NCI-H345 (cell line): ENCODE measurements at places on chromosomes 7 and 10.
A peak's percentile ranks its signal among the peaks of the same experiment; 100 is the strongest.

- no peak for DNase-seq
Observed at GRCh38 chr7:4054158-4054557, 627.9 kb upstream of the FOXK1 start.

- no peak for DNase-seq
Observed at GRCh38 chr7:41162612-41163011, 540.3 kb downstream of the INHBA start.

- DNase-seq, result no peak
Observed at GRCh38 chr10:132992433-132993215, 50.3 kb upstream of the CFAP46 start.

GRCh38 chr7:28093623-28094232 lies 86.9 kb downstream of the JAZF1 start:
- DNase-seq, result peak; percentile 28

DNA sequence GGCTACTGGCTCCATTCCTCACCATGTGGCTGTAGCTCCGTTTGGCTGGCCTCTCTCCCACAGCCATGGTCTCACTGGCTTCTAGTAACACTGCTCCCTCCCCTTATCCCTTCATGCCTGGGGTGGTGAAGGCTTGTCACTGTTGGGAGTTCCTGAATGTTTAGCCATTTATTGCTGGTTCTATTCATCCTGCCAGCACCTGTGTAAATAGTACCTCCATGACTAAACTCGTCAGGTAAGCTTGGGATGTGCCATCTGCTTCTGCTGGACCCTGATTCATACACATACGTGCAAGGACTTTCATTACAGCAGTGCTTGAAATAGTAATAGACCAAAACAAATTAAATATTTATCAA lies 61.6 kb downstream of the CCDC71L start:
- peak; percentile 96 for DNase-seq

DNA sequence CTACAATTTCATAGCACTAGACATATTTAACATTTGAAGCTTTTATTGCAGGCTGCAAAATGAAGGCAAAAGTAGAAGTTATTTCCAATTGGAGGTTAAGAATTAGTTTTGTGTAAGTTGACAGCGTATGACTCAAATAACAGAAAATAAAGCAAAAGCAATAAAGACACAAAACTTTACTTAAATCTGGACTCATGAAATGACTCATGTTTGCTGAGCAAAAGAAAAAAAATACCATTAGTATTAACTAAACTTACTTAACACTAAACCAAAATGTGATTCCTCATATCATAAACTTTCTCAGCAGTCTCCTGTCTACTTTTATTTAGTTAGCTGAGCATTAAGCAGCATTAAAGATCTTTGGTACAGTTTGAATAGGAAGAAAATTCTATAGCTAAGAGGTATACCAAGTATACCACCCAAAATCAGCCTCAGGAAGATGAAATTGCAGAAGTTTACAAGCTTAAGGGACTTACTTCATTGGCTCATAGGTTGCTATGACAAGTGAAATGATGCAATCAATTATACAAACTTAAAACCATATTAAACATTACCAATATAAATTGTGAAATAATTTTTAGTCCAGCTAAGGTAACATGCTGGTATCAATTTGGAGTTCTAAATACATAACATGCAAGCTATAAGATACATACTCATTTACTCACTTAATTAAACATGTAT lies 1131.4 kb downstream of the XPNPEP1 start:
- no peak for DNase-seq

DNA sequence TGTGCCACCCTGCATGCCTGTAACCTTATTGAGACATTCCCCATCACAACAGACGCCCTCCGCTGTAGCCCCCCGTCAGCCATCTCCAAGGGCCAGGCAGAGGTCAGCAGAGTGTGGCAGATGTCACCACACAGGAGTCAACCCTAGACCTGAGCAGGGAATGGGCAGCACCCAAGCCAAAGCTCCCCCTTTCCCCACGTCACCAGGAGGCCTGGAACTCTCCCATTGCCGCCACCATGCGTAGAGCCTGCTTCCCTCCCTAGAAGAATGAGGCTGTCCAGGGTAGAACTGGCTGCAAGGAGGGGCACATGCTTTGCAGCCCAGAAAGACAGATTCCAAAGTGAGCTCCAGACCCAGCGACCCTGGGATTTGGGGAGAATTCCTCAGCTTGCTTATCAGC lies 342.9 kb downstream of the TNS3 start:
- DNase-seq, result no peak

GRCh38 chr7:79984210-79984609 lies 150.4 kb upstream of the GNAI1 start:
- DNase-seq, result no peak

DNA sequence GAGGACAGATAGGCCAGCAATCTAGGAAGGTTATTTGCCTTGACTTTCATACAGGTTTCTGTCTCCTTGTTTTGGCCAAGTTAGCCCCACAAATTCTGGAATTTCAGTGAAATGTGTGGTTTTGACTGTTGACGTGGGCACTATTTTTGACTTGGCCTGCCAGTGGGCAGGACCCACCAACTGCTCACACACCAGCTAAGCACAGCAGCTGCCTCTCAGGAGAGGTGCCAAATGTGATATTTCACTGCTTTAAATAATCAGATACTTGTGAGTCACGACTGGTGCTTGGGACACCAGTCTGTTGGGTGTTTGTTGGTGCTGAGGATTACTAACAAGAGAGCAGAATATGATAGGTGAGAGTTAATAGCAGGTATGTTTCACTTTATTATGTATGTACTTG lies 409.7 kb upstream of the MTPN start:
- DNase-seq, result no peak

GRCh38 chr10:66627156-66627555 lies 298.7 kb upstream of the LRRTM3 start:
- DNase-seq, result no peak

GRCh38 chr7:38273286-38273995 lies at the start of gene TARP:
Gene TARP (minus strand): TSS chr7:38273636.
- DNase-seq, result no peak

DNA sequence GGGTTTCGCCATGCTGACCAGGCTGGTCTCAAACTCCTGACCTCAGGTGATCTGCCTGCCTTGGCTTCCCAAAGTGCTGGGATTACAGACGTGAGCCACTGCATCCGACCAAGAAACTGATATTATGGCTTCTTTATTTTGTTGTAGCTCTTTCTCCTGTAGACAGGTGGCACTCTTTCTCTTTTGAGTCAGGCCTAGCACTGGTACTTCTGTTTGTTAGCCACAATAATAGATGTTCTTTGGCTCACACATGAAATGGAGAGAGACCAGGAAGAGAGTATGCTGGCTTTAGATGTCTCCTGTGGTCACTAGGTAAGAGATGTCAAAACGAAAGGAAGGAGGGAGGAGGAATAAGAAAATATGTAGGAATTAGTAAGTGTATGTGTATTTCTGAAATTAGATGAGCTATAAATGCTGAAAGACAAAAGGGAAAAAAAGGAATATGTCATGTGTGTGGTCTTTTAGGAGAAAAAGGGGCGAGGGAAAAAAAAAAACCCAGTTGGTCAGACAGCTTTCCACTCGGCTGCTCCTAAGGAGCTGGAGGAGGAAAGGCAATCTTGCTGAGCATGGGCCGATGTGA lies 78.7 kb downstream of the CLEC2L start:
- DNase-seq, result peak; percentile 60

DNA sequence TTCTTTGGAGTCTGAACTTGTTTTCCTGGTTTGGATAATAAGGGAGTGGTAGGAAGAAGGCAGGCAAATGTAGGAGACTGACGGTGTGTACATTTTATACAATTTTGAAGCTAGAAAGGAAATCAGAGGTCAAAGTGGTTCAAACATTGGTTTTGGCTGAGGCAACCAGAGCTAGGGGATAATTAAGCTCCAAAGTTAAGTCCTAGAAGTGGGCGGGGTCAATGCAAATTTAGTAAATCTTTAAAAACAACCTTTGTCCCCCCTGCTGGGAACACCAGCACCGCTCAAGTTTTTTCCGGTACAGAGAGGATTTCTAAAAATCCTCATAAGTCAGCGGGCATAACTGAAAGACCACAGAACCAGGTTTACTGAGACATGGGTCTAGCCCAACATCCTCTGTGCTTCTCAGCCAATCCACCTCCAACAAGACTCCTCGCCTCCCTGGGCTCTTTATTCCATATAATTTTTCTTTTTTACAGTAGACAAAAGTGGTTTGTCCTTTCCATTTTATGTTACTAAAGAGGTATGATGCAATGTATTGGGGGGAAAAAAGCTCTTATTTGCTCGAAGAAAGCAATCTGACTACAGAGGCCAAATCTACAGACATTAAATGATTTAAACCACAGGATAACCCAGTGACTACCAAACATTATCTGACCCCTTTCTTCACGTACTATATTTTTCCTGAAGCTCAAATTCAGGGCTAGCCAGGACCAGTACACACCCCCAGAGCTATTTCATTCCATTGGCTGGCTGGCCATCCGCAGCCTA lies 1.6 kb downstream of the GLUD1 start:
- DNase-seq, result no peak

DNA sequence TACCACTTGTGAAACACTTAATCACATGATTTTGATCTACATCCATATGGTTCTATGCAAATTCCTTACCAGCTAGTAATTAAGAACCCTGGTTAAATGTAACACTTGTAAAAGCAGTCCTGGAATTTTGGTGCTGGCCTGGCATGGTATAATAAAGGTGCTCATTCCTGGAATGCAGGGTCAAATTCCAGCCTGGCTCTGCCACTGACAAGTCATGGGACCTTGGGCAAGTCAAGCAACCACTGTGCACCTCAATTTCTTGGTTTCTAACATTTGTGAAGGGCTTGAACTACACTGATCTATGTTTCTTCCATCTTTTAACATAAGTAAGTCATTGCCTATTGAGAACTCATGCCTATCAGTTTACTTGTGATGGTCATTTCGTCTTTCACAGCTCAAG lies 91.9 kb upstream of the PIK3CG start:
- DNase-seq, result no peak

GRCh38 chr10:5356302-5356763 lies 8.4 kb upstream of the UCN3 start:
- DNase-seq, result no peak

GRCh38 chr10:120979435-120980278 lies 128.5 kb downstream of the WDR11 start:
- peak; percentile 72 for DNase-seq

DNA sequence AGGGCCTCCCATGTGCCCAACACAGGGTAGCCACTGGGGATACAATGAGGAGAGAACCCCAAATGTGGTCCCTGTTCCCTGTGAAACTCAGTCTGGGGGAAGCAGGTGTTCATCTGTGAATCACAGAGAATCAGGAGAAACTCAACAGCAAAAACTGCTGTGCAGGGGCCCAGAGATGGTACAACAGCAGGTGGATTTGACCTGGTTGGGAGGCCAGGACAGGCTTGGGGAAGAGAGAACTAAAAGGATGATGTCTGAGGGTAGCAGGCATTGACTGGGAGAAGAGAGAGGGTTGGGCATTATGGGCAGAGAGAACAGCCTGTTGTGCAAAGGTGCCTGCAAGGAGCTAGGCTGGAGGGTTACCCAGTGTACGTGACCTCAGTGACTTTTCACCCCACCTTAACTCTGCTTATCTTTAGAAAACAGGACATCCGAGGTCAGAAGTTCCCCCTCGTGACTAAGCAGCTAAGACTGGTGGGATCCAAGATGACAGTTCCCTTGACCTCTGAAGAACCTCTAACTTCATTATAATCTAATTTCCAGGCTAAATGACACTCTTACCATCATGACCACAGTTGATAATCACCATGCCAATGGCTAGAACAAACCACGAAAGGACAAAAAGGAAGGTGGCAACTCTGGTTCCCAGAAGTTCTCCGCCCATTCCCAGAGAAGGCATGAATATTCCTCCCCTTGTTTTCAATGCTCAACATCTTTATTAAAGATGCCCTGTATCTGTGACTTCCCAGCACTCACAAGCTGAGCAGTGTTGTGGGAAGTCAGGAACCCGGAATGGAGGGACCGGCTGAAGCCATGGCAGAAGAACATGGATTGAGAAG lies 5.1 kb upstream of the ADAMTS14 start:
- no peak for DNase-seq

GRCh38 chr10:132418527-132419416 lies 21.8 kb downstream of the PWWP2B start:
- DNase-seq, result peak; percentile 84
